Retinal pigment epithelial cell (primary cell): ENCODE measurements at places on chromosomes 1 and 21.
A peak's percentile ranks its signal among the peaks of the same experiment; 100 is the strongest.

DNA sequence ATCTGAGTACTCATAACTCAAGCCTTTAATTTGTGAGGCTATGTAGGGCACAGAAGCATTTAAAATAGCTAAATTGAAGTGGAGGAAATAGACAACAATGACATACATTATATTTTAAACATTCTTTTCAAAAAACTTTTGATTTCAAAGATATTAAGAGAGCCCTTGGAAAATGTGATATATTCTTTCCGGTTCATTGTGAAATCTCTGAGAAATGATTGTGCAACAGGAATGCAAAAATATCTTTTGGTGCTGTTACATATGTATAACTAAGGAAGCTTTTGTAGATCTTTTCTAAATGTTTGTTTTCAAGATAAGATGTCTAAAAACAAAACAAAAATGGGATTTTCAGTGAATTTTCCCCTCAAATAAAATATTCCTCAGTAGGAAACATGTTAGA, 185.2 kb downstream of the LEPR start:
- DNase-seq, result no peak

GRCh38 chr21:15052459-15052763, 12.4 kb downstream of the NRIP1 start:
- DNase-seq, result no peak

GRCh38 chr1:57142999-57143398, 177.2 kb upstream of the C8B start:
- DNase-seq, result no peak

GRCh38 chr1:47524272-47524671, 86.4 kb downstream of the FOXD2 start:
- DNase-seq, result no peak

- no peak for DNase-seq
Observed at GRCh38 chr21:35332841-35333426, 283.8 kb upstream of the RUNX1 start.

DNA sequence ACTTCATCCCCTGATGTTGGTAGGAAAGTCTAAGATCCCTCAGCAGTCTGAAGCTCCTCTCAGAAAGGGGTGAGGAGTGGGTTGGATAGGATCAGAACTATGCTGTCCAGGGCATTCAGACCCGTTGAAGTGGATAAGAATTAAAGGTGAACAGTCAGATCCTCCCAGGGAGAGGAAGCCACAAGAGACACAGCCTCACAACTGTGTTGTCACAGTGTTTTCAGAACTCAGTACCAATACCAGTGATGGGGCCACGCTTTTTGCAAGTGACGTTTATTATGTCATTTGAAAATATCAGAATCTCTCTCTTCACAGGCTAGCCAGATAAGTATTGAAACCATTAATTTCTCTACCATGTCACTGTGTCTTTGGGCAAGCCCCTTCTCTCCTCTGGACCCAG, 15.4 kb upstream of the EPS15 start:
- DNase-seq, result no peak

GRCh38 chr1:109487261-109487660, 3.6 kb downstream of the ATXN7L2 start:
- no peak for DNase-seq

- DNase-seq, result peak; percentile 11
Observed at GRCh38 chr1:213041443-213041842, 9.6 kb upstream of the RPS6KC1 start.

- DNase-seq, result no peak
Observed at GRCh38 chr21:25858325-25858724, 123.6 kb downstream of the GABPA start.

- no peak for DNase-seq
Observed at GRCh38 chr1:29096231-29096886, 27.3 kb downstream of the TMEM200B start.
